Stimulated activated CD4-positive, alpha-beta T cell treated with anti-CD3 and anti-CD28 coated beads, TNF-alpha, amount 100 ng/mL, for 1 hour (primary cell): ENCODE measurements at places on chromosomes 11 and 22.

GRCh38 chr22:21727768-21728167, 7.8 kb downstream of the YPEL1 start:
- no peak for DNase-seq

DNA sequence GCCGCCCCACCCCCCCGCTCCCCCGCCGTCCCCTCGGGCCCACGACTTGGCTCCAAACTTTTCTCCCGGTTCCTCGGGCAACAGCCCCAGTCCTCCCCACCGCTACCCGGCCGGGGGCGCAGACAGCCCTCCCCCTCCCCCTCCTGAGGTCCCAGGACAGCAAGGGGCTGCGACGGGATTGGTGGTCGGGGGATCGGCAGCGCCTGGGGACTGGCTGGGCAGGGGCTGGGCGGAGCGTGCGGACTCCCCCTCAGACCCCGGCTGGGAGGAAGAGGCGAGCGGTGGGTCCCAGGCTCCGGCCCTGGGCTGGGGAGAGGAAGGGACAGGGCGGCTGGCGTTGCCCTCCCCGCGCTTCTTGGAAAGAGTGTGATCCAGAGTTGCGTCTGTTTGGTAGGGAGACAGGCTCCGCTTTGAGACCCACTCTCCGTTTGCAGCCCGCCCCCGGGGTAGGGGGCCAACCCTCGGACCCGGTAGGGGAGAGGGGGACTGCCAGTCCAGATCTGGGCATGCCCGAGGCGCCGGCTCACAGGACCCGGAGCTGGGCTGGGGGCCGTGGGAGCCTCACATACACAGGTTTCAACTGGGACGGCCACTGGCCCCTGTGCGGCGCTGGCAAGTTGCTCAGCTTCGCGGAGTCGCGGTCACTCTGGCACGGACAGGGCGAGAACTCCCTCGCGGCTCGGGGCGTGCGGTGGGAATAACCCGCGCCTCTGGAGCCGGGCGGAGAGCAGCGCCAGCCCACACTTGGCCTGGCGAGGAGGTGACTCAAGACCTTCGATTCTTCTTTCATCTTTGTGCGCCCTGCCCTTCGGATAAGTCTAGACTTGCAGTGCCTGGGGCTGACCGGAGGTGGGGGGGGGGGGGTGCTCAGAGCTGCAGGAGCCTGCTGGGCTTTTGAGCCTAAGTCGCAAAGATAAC, 999 bp downstream of the TSKU start:
- no peak for DNase-seq

GRCh38 chr22:27440304-27440865, 361.2 kb downstream of the MN1 start:
- DNase-seq, result no peak

DNA sequence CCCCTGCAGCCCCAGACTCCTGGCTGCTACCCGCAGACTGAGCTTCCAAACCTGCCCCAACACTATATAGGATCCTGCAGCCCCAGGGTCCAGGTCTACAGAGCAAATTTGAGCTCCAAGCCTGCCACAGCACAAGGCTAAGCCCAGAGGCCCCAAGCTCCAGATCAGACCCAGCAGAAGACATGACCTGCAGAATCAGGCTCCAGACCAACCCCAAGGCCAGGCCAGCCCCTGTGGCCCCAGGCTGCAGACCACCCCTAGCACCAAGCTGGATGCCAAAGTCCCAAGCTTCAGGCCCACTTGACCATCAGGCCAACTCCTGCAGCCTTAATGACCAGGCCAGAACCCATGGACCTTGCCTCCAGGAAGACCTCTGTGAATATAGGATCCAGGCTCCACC, 145.3 kb downstream of the DLG2 start:
- no peak for DNase-seq

GRCh38 chr22:44623771-44624510, 78.1 kb upstream of the PRR5 start:
- no peak for DNase-seq

- DNase-seq, result no peak
Measured at GRCh38 chr11:116379185-116379828, 393.5 kb downstream of the BUD13 start.

GRCh38 chr22:50140615-50141014, 29.9 kb upstream of the PANX2 start:
- no peak for DNase-seq

DNA sequence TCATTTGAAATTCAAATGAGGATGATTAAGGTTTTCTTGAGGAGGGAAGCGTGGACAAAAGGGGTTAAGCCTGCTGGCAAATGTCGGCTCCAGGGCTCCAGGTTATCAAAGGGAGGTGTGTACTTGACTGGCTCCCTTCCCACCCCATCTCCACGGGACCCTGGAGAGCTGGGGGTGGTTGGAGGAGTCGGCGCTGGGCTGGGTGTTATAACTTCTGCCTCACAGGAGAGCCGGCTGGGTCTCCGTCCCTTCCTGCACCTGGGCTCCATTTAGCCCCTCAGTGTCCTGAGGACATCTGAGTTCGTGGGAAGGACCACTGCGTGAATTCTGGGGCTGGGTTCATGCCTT, 15.6 kb downstream of the POU2F3 start:
- no peak for DNase-seq

DNA sequence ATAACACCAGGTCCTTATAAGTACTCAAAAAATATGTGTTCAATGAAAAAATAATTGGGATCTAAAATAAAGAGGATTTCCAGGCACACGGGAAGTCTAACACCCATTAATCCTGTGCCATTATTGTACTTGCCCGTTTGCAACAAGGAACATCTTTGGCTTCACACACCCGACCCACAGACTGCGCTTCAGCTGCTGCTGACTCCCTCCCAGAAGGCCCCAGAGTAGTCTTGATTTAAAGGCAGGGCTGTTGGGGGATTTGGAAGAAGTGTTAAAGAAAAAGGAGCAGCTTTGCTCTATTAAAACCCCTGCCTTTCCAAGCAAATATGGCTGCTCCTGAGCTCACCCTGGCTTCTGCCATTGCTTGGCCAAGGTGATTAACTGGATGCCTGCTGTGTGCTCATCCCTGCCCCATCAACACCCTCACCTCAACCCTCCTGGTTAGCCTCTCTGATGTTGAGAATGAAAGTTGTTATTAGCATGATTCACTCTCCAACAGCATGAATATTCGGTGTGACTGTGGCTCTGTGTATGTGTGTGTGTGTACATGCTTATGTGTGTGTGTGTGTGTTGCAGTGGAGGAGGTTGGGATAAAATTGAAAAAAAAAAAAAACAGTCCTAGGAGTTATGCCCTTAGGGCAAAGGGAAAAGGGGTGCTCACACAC, 76.1 kb downstream of the KIRREL3 start:
- DNase-seq, result no peak

DNA sequence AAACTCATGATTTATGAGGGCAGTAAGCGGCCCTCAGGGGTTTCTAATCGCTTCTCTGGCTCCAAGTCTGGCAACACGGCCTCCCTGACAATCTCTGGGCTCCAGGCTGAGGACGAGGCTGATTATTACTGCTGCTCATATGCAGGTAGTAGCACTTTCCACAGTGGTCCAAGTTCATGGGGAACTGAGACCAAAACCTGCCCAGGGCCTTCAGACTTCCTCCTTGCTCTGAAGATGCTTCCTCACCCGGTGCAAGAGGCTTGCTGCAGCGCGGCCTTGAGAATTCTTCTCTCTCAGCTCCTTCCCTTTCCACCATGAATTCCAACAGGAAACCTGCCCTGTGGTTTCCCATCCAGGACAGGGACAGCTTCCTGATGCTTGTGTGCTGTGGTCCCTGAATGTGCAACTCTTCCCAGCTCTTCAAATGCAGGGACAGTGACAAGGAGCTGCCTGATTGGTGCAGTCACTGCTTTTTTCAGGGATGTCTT, 53.9 kb downstream of the GGTLC2 start:
- DNase-seq, result no peak

DNA sequence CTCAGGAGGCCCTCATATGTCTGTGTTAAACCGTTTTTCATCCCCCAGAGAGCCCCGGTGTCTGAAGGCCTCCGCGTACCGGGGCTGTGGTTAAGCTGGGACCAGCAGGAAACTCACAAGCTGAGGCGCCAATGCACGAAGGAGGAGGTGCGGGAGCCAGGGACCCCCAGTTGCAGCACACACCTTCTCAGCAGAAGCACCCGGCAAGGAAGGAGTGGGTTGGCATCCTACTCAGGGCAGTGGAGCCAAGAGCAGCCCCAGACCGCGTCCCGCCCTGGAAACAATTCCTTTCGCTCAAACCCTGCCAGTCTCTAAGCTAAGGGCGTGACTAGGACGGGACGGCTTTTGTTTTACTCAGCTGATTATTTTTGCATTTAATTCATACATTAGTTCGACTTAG, 726.9 kb downstream of the BRD1 start:
- no peak for DNase-seq

DNA sequence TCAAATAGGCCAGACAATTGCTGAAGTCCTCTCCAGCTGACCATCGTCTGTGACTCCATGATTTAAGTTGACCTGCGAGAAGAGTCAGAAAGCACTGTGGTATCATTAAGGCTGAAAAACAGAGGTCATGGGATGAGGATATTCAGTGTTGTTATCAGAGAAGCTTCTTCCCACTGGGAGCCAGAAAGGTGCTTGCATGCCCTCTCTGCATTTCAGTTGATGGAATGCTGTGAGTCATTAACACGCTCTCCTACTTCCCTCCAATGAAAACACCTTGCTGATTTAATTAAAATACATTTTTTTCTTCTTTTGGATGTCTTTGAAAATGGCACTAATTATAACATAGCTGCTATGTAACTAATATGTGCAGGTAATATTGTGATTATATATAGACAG, 667.0 kb downstream of the NTM start:
- DNase-seq, result no peak

DNA sequence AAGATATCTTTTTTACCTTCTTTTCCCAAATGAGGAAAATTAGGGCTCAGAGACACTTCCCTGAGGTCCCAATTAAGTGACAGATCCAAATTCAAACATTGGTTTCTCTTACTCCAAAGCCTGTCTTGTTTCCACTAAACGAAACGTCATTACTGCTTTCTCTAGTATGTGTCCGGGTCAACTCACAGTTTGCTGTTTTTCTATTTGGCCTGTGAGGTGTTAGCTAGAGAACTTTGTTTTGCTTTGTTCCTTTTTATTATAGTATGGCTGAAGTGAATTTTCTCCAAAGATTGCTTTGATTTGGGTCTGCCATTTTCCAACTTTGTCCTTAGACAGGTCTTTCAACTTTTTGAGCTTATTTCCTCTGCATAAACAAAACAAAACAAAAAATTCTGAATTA, 179.6 kb downstream of the UVRAG start:
- DNase-seq, result no peak

- no peak for DNase-seq
Measured at GRCh38 chr11:67010296-67010905, 12.5 kb upstream of the SYT12 start.

DNA sequence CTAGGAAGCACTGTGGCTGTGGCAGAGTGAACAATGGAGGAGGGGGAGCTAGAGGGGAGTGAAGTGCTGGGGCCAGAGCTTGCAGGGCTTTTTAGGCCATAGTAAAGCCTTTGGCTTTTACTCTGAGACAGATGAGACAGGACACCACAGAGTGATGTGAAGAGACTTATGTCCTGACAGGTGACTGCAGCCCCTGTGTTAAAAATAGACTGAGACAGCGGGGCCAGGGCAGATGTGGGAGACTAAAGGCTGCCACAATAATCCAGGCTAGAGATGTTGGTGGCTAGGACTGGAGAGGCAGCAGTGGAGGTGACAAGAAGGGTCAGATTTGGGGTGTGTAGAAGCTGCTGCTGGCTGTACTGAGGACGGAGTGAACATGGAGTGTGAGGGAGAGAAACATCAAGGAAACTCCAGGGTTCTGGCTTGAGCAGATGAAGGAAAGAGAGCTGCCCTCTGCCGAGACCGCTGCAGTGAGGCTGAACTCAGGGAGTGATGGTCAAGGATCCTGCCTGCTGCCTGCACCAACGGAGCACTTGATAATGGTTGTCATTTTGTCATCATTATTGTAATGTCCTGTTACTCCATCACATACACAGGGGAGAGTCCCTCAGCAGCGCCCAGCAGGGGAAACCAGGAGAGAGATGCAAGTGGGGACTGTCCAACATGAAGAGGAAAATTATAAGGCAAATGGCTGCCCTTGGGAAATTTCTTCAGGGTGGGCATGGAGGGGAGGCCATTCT, 27.4 kb downstream of the SLC43A1 start:
- DNase-seq, result no peak

- DNase-seq, result no peak
Measured at GRCh38 chr11:21053466-21053865, 384.1 kb downstream of the NELL1 start.

DNA sequence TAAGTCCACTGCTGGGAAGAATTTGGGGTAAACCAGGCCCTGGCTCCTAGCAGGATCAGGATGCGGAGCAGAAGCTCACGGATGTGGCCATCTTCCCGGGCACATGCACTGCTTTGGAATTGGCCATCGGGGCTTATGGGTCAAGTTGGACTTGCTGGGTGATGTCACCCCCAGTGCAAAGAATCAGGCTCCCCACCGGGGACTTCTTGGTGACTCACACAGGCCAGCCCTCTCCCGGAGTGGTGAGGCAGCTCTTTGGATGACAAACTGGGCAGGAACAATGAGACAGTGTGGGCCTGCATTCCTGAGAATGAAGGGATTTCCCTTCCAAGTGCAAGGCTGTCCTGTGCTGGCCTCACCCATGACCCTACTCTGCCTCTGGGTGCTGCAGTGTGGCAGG, 128.8 kb upstream of the ANO1 start:
- DNase-seq, result no peak

- DNase-seq, result no peak
Measured at GRCh38 chr11:116193321-116194131, 579.3 kb downstream of the BUD13 start.

DNA sequence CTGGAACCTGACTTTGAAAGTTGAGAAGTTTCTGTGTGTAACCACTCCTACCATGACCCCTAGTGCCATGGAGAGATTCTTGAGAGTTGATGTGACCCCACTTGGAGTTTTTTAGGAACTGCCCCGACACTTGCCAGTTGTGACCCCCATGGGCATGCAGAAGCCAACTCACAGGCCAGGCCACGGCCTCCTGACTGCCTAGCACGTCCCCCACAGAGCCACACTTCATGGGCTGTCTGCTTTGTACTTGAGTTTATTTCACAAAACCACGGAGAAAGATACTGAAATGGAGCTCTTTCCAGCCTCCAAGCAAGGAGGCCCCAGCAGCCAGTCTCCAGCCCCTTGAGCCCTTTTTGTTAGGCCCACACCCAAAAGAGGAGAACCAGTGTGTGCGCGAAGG, 8.4 kb downstream of the CYB5R2 start:
- DNase-seq, result no peak

DNA sequence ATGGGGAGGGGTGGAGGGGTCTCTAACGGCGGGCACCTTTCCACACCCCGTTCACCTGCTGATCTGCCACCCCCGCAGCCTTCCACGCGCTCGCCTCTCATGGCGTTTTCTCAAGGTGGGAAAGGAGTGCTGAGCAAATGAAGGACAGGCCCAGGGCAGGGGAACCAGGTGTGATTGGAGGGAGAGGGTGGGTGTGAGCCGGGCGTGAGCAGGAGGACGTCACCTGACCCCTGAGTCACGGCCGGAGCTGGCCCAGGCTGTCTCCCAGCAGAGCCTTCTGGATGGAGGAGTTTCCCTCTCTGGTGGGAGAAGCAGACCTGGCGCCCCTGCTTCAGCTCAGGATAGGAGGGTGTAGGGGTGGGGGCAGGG, 14.0 kb upstream of the ARHGAP8 start:
- no peak for DNase-seq

GRCh38 chr11:113554526-113554925, 79.3 kb upstream of the DRD2 start:
- DNase-seq, result no peak

GRCh38 chr11:116777056-116777455, 4.3 kb upstream of the BUD13 start:
- DNase-seq, result no peak
